ENCODE measurements at places on chromosomes 3 and 15.

GRCh38 chr3:29065211-29065785, 215.6 kb upstream of the RBMS3 start:
- no peak for DNase-seq

GRCh38 chr15:92690395-92690794, 34.8 kb upstream of the FAM174B start:
- no peak for DNase-seq

GRCh38 chr3:132404276-132404675, 13.0 kb upstream of the DNAJC13 start:
- DNase-seq: no peak

DNA sequence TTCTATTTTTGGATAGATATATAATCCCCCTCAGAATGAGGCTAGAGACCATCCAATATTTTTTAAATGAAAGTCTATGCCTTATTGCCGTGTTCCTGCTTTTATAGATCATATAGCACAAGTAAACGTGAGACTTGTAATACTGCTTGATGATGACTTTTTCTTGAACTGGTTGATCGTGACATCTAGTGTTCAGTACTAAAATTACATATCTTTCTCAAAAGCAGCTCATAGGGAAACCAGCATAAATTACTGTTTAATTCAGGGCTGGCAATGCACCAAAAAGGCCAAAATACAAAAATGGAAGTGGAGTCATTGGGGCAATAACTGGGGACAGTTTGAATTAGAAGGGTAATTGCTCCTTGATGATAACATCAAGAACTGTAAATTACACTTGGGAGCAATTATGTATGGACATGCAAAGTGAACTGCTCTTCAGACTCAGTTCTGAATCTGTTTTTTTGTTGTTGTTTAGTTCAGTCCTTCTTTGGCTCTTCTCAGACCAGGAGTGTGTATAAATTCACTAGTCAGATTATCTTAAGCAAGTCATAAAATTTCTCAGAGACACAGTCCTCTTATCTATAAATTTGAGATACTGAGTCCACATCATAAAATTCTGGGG, 325.3 kb downstream of the THSD4 start:
- DNase-seq: no peak

DNA sequence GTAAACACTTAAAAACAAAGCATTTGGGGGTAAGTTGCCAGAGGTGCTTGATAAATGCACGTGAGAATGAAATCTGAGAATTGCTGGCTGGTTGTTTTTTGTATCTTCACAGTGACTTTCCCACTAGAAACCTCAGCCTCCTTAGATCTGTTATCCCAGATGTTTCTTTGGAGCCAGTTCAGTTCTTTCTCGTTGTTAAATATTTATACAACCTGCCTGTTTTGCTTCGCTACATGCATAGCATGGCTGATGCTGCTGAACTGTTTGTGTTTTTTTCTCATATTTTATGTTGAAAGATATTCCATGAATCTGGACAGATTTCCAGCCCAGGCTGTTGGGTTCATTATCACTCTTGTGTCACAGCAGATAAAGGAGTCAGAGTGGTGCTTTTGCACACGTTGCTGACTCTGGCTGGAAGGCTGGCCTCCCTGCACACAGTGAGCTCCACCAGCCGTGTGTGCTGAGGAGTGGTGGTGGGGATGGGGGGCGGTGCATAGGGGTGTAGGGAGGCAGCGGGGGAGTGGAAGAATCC, 80.2 kb downstream of the ARNT2 start:
- DNase-seq: no peak

DNA sequence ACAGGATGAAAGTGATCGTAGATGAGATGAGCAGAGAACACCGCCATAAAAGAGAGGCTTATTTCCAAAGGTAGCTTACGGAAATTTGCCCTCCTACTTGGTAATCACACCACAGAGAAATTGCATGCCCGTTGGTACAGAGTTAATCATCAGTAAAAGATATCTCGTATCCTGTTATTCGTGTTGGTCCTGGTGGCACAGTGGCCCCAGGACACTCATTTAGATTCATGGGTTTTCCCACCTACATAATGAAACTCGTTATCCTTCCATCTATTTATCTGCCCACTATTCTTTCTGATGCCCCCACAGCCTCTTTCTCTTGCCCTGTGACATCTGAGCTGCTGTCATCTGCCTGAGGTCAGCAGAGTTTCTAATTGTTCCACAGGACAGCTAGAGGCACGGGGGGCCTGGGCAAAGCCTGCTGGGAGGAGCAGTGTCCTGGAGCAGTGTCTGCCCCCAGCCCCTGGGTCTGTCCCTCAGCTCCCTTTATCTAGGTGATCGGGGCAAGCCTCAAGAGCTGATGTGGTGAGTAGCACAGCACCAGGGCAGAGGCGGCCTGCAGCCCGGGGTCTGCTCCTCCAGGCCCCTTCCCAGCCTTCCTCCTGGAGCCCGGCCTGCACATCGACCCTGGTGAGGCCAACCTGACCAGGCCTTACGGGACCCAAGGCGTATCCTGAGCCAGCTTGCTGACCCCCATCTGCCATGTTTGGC, 42.2 kb downstream of the PXYLP1 start:
- no peak for DNase-seq

- DNase-seq: no peak
Observed at GRCh38 chr3:12768579-12769527, 9.8 kb upstream of the TMEM40 start.

DNA sequence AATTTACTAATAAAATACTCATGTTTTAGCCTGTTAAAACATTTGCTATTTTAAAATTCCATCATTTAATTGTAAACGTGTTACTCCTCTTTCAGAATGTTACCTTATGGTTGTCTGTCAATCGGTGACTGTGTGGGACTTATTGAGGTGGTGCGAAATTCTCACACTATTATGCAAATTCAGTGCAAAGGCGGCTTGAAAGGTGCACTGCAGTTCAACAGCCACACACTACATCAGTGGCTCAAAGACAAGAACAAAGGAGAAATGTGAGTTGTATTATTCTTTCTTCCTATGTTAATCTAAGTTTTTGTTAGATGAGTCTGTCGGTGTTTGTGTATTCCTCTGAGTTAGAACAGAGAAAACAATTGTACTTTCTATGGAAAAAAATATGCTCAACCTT, 21.7 kb downstream of the KCNMB3 start:
- no peak for DNase-seq

DNA sequence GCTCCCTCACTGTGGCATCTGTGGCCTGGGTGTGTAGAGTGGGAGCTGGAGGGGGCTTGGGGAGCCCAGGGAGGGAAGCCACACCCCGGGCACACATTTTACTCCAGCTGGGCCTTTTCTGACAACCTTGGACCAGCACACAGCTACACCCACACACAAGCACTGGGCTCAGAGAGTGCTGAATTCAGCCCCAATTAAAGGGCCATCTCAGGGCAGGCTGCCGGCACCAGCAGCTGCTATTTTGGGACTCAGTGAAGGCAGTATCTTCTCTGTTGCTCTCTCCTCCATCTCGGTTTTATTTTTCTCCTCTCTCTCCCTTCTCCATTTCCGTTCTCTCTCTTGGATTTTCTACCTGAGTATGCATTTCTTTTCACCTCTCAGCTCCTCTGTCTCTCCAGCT, 19.1 kb upstream of the TBC1D21 start:
- DNase-seq: no peak

DNA sequence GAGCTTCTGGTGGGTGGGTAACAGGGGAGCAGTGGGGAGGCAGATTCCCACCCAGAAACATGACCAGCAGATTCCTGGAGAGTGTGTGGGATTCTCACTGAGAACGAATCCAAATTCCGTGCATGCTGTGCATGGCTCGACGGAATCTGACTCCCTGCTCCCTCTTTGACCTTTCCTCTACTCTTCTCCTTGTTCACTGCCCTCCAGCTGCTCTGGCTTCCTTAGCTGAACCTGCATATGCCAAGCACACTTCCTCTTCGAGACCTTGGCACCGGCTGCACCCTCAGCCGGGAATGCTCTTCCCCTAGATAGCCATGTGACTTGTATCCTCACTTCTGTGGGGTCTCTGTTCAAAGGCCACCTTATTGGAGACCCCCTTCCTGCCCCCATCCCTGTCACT, 6.3 kb downstream of the INSYN1 start:
- no peak for DNase-seq

DNA sequence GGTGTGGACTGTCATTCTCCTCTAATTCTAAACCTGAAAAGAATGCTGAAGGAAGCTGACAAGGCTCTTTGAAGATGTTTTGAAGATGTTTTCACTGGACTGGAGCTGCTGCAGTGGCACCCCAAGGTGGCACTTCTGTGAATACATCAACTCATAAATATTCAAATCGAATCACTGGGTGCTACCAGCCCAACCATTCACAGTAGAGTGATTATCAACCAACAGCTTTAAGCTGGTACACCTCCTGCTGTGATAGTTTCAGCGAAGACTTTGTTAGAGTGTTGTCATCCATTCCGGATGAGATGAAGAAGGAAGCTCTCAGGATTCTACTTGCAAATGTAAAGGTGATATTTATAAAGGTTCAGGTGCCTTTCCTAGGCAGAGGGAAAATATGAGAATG, 106.6 kb downstream of the LSAMP start:
- DNase-seq: no peak

DNA sequence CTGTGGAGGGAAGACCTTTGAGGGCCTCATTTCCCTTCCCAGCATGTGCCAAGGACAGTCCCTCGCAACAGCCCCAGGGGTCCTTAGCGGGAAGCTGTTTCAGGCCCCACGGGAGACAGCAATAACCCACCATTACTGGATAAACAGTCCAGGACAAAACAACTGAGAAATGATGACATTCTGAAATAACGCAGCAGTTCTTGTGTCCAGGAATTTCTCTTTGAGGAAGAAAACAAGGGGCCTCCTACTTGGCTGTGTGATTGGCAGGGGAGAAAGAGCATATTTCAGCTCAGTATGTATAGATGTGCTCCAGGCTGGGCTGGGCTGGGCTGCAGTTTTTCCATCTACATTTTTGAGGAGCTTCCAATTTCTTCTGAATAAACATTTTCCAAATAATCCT, 82.2 kb upstream of the THBS1 start:
- no peak for DNase-seq

- no peak for DNase-seq
Observed at GRCh38 chr15:55113736-55114135, 83.0 kb downstream of the RSL24D1 start.

DNA sequence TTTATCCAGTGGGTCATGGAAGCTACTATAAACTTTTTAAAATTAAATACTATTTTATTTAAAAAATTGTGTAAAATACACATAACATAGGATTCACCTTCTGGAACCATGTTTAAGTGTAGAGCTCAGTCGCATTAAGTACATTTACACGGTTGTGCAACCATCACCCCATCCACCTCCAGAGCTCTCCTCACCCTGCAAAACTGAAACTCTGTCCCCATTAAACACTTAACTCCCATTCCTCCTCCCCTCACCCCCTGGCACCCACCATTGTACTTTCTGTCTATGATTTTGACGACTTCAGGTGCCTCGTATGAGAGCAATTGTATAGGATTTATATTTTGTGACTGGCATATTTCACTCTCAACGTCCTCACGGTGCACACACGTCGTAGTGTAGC, 70.7 kb downstream of the APBA2 start:
- DNase-seq: no peak

DNA sequence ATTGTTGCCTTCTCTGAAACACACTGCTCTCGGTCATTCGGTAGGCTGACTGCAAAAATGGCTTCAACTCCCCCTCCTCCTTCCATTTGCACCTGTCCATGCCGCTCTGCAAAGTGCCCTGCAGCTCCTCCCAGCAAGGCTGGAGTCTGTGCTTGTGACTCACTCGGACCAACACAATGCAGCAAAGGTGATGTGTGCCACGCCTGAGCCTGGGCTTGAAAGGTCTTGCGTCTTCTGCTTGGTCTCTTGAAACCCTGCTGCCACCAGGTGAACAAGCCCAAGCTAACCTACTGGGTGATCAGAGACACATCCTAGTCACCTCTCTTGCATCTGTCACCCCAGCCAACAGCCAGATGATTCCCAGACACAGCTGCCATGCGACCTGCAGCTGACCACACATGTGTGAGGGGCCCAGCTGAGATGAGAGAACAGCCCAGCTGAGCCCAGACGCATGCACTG, 71.1 kb downstream of the MGLL start:
- DNase-seq: no peak

DNA sequence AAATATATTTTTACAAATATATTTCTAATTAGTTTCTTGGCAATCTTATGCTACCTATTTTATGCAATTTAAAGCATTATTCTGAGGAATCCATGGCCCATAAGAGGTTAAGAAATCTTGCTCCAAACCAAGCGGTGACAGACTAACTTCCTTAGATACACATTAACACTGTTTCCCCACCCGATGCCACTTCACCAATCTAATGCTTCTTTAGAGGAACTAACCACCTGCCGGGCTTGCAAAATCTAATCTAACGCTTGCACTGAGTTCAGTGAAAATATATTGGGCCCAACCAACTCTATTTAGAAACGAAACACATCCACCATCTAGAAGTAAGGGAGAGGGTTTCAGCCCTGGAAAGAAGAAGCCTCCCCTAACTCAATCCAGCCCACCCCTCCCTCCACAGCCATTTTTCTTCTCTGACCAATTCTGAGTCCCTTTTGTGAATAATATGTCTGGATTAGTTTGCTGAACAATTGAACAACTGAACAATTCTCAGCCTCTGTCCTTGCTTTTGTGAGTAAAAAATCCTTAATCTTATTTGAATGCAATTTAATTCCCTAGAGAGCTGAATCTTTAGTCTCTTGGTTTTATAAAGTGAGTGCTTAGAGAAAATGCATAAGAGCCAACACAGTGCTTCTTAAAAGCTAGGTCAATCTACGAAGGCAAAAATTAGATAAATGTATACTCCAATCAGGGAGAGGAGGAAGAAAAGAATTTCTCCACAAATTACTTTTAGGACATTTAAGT, 150.4 kb upstream of the ADAMTS9 start:
- no peak for DNase-seq

- no peak for DNase-seq
Observed at GRCh38 chr3:105829229-105829628, 39.6 kb downstream of the CBLB start.

DNA sequence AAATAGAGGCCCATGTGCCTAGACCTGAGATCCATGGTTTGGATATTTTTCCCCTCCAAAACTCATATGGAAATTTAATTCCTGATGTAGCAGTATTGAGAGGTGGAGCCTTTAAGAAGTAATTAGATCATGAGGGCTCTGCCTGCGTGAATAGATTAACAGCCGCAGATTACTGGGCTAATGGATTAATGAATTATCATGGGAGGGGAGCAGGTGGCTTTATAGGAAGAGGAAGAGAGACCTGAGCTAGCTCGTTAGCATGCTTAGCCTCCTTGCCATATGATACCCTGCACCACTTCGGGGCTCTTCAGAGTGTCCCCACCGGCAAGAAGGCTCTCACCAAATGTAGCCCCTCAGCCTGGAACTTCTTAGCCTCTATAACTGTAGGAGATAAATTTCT, 15.8 kb downstream of the ARHGEF26 start:
- DNase-seq: no peak
